Fibroblast of pulmonary artery (primary cell): ENCODE measurements at places on chromosomes 12 and 14.

- DNase-seq, result no peak
Observed at GRCh38 chr12:100075598-100075997, 67.1 kb downstream of the BLTP3B start.

DNA sequence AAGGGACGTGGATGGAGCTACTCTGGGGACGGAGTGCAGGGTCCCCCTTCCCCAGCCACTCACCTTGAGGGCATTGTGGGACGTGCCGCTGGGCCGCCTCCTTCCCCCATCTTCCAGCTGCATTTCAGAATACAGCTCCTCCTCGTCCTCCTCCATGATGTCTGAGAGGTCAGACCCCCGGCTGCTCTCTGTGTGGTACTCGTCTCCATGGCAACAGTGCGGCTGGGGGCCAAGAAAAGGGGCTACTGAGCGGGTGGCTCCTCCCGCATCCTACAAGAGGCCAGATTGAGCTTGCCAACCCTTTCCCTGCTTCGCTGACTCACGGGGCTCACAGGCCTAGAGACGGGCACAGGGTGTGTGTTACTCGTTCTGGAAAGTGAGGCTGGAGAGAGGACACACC lies 90.4 kb downstream of the PIWIL1 start:
- DNase-seq, result no peak

GRCh38 chr14:101458741-101459550 lies 102.3 kb upstream of the DIO3 start:
- DNase-seq, result no peak

GRCh38 chr14:44945264-44945663 lies 16.5 kb downstream of the KLHL28 start:
- peak; percentile 44 for DNase-seq

DNA sequence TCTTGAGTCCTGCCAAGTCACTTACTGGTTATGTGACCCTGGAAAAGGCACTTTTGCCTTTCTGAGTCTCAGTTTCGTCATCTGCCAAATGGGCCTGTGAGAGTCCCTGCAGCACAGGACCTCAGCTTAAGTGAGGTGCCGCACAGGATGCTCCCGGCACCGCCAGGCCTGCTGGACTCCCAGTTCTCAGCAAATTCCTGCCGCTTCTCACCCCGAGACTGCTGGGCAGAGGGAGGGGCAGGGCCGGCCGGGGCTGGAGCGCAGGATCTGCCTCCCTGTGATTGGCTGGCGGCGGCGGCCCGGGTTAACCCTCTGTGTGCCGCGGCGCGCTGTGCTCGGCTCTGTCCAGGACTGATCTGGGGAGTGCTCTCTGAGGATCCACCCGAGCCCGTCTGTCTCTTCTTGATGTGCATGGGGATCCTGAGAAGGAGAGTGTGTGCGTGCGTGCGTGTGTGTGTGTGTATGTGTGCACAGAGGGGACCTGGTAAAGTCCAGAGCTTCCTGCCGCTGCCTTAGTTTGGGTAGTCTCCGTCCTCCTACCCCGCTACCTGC lies 8.6 kb downstream of the SETD1B start:
- peak; percentile 68 for DNase-seq

GRCh38 chr12:29694002-29694401 lies 89.7 kb downstream of the TMTC1 start:
- DNase-seq, result no peak

- peak; percentile 42 for DNase-seq
Observed at GRCh38 chr12:106078358-106079010, 60.3 kb downstream of the NUAK1 start.

DNA sequence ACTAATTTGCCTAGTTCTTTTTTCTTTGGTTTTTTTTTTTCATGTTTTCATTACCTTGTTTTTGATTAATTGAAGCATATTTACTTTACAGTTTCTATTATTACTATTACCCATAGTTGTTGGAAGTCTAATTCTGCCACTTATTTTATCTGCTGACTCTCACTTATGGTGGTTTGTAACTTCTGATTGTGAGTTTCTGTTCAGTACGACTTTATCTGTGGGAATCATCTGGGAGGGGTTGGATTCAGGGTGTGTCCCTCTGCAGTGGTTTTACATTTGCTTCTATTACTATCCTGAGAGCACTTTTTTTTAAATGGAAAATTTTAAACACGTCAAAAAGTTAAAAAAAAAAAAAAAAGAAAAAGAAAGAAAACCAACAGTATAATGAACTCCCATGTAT lies 26.4 kb upstream of the SOS2 start:
- DNase-seq, result no peak

- no peak for DNase-seq
Observed at GRCh38 chr14:94448071-94448808, 4.4 kb downstream of the SERPINA11 start.

DNA sequence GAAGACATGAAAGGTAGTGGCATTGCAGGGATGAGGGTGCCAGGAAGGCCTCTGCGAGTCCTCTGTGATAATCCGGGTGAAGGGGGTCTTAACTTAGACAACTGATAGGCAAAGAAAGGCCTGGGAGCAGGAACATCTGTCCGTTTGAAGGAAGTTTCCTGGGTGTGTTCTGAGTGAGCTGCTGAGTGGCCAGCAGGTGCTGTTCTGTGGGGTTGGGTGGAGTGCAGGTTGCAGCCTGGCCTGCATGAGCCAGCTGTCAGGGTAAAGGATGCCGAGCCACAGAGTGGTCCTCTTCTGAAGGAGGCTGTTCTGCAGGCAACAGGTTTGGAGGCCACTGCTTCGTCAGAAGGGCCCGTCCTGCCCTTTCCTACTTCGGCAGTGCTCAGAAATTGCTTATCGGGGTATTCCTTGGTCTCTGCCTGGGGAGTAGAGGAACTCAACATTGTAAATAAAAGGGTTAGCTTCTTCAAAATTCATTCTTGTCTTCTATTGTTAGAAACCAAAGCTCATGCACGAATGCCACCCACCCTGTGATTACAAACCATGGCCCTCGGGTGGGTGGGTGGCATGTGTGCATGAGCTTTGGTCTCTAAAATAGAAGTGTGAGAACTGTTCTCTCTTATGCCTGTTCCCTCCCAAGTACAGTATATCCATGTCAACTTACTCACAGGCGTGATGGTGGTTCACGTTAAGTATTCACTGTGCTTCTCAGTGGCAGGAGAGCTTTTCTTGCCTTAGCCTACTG lies 118.9 kb downstream of the CHST11 start:
- DNase-seq, result no peak

DNA sequence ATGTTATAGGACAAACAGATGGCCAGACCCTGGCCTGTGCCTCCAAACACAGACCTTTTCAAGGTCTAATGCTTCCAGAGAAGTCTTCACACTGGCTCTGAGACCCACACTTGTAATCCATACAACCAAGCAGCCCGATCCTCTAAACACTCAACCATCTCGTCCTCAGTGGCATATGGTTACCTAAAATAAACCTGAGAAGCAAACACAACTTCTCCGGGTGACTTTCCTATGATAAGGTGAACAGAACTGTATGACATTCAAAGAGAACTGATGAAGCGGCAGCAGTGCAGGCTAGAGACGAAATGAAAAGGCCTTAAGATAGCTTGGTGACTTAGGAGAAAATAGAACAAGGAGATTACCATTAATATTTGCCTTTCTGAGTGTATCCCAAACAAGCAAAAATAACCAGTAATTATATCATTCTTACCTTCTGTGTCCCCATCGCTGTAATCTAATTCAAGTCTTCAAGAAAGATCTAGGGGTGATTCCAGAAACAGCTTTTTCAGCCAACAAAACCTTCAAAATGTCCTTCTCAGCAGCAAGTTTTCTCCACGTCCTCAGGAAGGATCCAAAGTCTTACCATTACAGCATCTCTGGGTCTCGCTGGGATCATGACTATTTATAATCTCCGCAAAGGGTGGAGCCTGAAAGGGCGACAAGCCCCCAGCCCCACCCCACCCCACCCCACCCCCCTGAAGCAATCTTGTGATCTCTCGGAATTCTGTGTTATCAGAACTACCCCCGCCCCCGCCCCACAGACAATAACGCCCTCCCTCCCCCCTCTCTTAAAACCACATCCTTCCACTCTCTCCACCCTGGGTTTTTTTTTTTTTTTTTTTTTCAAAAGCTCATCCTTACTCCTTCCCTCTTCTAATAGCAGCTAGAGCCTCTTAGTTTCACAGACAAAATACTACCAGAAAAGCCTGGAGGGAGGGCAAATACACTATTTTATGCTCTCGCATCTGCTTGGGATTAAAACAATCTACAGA lies at the start of gene SLC2A3:
Gene SLC2A3 (minus strand): TSS at position 598 of the 992 bp plus-strand sequence. CDS start 153 bp downstream, at position 445.
- DNase-seq, result peak; percentile 95

DNA sequence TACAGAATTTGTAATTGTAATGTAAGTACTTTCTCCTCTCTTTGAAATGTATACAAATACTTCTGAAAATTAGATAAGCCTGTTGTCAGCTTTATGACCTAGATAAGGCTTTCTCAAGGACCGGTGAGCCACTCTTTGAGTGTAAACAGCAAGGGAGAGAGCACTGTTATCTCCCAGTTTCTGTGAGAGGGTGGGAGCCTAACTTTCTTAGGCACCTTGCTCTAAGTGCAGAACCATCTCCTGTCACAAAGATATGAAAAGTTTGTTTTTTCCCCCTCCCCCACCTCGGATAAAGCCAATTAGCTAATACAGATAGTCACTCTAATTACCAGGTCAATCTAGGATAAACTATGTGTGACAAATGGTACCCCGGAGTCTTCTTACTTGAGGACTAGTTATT lies 35.8 kb downstream of the CAPS2 start:
- DNase-seq, result no peak

- no peak for DNase-seq
Observed at GRCh38 chr14:100775831-100776591, 49.3 kb downstream of the DLK1 start.

DNA sequence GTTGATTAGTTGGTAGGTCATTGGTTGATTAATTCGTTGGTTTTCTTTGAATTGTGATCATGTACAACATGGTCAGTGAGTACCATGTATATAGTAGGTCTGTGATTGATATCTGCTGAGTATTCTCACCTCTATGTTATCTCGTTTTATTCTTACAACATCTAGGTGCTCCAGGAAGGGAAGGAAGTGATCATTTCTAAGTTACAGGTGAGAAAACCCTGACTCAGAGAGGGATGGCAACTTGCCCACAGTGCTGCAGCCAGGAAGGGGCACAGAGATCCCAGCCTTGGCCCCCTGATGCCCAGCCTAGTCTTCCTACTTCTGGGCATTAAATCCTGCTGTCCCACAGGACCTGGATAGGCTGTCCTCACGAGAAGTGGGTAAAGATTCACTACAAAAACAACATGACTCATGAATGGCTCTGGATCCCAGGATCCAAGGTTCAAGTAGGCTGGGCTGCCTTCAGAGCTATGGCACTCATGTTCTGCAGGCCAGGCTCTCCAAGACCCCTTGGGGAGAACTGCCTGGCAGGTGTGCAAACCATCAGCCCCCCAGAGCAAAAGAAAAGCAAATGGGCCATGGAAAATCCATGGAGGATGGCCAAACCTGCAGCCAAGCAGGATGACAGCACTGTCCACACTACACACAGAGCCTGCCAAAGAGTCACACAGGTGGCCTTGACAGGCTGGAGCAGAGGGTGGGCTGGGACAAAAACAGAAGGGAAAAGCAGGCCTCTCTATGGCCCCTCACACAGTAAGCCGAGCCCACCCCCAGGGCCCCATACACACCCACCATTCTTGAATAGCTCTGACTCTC lies 146.2 kb downstream of the BCL11B start:
- DNase-seq, result no peak

- DNase-seq, result no peak
Observed at GRCh38 chr14:89504091-89504490, 87.1 kb upstream of the FOXN3 start.

- no peak for DNase-seq
Observed at GRCh38 chr12:120737557-120738251, 12.1 kb downstream of the ACADS start.

DNA sequence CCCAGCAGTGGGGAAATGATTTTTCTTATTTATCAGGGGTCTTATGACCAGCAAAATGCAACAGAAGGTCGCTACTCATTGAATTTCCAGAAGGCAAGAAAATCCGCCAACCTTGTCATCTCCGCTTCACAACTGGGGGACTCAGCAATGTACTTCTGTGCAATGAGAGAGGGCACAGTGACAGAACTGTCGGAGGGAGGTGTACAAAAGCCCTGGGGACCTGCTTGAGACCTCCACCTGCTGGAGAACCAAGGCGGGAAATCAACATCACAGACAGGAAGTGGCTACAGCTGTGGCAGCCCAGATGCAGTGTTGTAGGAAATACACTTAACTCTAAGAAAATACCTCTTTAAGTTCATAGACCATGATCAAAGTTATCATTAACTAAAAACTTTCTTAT lies 250.9 kb upstream of the OR4E1 start:
- no peak for DNase-seq

DNA sequence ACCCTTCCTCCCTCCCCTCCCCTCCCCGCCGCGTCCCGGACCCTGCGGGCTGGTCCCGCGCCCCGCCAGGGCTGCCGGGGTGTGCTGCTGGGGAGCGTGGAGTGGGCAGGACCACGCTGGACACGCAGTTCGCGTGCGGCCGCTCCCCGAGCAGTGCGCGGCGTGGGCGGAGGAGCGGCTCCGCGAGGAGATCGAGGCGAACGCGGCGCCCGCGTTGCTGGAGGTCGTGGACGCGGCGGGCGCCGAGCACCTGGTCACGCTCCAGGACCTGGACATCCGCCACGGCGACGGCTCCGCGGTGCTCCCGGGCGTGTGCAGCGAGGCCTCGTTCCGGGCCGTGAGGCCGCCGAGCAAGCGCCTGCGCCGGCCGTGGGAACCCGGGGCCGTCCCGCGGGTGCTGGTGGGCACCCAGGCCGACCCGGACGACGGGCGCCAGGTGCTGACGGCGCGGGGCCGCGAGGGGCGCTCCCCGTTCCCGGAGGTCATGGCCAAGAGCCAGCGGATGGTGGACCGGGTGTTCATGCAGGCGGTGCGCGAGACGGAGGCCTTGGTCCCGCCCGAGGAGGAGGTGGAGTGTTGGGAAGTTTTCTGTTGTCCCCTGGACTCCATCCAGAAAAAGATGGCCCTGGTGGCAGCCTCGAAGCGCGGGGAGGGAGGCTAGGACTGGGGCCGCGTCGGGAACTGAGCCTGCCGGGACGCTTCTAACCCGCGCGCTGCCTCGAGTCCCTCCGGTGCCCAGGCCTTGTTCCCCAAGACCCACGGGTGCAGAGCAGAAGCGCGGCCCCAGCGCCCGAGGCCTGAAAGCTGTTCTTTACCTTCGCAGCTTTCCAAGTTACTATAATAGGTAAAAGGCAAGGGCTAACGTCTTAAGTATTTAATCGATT lies 54.7 kb upstream of the EIF5 start:
- no peak for DNase-seq

GRCh38 chr12:121697093-121697698 lies 15.4 kb upstream of the TMEM120B start:
- peak; percentile 74 for DNase-seq

- DNase-seq, result no peak
Observed at GRCh38 chr12:49697808-49698207, 9.4 kb downstream of the FMNL3 start.

- peak; percentile 49 for DNase-seq
Observed at GRCh38 chr14:72457641-72458040, 436.3 kb downstream of the DPF3 start.
